ENCODE measurements at places on chromosomes 6 and 20.
A peak's percentile ranks its signal among the peaks of the same experiment; 100 is the strongest.

DNA sequence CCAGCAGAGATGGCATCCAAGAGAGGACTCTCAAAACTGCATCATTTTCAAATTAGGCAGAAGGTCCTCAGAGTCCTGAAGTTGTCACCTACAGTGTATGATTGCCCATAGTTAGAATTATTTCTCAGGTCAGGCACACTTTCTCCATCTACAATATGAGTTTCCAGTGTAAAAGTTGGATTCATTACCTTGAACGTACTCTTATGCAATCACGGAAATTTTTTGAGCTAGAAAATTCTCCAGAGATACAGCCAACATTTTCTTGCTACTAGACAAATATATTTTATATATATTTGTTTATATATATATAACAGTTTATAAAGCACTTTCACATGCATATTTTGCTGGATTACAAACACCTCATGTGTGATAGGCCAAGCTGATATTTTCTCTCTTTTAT is 29.4 kb upstream of the SERPINB1 start:
- no peak for DNase-seq

GRCh38 chr20:53738039-53738944 is 144.7 kb upstream of the ZNF217 start:
- DNase-seq = no peak

DNA sequence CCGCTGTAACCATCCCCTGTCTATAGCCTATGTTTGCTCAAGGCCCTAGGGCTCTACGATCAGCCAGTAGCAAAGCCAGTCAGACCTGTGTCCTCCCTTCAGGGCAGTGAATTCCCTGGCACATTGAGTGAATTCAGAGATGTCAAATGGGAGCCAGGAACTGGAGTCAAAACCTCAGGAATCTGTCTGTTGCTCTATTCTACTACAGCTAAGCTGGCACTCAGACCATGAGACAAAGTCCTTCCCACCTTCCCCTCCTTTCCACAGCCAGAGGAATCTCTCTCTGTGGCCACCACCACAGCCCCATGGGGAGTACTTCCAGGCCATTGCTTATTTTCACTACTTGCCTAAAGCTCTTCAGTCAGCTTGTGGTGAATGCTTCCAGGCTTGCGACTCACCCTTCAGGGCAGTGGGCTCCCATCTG is 82.0 kb downstream of the PKIB start:
- no peak for DNase-seq

DNA sequence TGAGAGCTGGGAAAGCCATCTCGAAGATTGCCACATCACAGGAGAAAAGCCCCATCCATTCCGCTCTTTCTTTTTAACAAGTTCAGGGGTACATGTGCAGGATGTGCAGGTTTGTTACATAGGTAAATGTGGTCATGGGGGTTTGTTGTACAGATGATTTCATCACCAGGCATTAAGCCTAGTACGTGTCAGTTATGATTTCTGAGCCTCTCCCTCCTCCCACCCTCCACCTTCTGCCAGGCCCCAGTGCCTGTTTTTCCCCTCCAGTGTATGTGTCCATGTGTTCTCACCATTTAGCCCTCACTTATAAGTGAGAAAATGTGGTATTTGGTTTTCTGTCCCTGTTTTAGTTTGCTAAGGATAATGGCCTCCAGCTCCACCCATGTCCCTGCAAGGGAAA is 566.5 kb upstream of the AGPAT4 start:
- no peak for DNase-seq

DNA sequence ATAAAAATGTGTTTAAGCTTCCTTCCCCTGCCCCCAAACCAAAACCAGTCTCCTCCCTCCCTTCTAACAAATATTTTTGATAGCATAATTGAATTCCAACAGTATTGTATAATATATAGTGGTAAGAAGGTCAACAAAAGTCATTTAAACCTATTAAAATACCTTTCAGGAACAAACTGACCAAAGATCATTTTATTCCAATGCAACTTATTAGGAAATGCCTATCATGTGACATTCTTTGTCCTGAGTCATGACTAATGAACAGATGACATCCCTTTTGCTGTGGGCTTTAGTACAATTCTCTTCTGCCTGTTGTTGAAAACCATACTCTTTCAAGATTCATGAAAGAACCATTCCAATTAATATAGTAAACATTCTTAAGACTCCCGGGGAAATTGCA is 51.5 kb upstream of the TRAF3IP2 start:
- DNase-seq = no peak

DNA sequence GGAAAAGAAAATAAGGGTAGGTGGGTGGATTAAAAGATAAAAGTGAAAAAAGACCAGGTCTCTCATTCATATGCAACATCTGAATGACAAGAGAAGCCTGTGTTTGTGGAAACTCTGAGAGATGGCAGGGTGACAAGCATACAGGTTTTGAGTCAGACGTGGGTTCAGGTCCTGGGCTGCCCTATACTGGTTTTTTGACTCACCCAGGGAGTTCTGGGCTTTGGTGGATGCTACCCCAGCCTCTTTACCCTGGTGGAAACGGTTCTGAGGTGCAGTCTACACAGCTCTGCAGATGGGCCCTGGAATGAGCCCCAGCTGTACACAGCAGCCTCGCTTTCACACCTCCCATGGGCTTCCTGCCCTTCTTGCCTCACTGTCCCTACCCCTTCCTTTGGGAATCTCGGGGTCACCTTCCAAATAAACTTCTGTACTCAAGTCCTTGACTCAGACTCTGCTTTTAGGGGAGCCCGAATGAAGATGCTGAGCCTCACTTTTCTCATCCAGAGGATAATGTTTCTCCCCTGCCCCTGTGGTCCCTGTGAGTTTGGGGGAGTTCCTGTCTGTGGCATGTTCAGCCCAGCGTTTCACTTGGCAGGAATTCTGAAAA is 77.7 kb upstream of the CLDN20 start:
- DNase-seq = no peak

GRCh38 chr6:12654514-12654913 is 62.1 kb upstream of the PHACTR1 start:
- DNase-seq = no peak

DNA sequence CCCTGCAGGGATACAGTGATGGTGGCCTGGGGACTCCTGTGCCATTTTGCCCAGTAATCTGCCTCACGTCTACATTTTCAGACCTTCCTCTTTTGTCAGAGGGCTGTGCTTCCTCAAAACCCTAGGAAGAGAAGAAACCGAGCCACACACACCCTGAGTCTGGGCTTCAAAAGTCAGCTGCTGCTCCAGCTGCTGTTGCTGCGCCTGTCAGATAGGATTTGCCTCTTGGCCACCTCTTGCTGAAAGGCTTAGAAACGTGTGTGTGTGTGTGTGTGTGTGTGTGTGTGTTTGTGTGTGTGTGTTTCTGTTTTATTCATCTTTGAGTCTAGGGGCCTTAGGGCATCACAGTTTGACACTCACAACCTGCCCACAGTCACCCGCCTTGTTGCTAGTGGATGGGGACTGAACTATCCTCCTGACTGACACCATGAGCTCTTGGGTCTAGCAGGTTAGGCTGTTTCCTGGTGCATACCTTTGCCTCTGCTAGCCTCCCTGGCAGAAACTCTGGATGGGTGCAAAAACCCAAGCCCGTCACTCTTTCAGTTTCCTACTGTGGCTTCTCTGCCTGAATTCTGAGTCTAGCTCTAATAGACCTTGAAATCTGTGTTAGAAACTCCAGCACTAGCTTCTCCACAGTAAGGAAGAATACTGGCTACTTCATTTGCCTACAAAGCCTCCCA is 94.9 kb upstream of the CEP85L start:
- peak; percentile 43 for DNase-seq

DNA sequence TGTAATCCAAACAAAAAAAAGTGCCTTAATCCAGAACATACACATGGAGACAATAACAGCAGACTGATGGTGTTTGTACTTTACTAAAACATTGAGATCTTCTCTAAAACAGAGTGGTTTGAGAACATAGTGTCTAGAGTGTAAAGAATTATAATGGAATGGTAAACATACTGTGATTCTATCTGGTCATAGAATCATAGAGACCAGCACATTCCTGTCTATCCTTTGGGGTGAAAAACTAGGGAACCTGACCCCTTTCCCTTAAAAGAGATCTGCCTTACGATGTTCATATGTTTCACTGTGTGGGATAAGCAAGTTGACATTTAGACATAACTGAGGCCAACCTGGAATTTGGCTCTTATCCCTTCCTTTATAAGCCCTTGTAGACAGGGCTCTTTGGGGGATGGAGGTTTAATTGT is 55.7 kb downstream of the TRMT11 start:
- DNase-seq = no peak

GRCh38 chr6:128500014-128500413 is 20.4 kb downstream of the PTPRK start:
- no peak for DNase-seq

DNA sequence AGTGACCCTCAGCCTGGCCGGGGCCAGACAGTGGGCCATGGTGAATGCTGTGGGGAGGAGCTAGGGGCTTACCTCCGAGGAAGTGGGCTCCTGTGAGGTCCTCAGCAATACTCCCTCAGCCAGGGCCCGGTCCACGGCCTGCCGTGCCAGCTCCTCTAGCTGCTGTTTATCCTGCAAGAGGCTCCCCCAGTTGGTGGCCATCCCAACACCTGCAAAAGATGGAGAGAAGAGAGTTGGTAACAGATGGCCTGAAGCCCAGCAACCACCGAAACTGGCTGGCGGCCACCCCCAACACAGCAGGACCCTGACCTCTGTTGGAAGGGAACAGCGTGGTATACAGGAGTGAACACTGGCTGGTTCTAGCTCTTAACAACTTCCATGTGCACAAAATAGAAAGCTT is 4.0 kb downstream of the GSS start:
- no peak for DNase-seq

DNA sequence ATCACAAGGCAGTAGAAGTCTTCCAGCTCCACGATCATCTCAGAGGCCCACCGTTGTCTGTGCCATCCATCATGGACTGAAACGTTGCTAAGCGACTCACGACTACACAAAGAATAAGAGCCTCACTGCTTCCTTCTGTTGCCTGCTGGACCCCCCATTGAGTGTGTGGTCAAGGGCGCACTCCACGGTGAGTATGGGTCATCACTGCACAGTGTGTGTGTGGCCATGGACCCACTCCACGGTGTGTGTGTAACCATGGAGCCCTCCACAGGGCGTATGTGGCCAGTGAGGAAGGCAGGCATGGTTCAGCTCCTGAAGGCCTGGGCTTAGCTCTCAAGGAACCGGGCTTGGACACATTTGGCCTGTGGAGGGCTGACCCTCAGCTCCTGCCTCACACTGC is 123.4 kb upstream of the AFDN start:
- DNase-seq = no peak

- DNase-seq = no peak
Measured at GRCh38 chr6:88616380-88616779, 347.0 kb downstream of the RNGTT start.

DNA sequence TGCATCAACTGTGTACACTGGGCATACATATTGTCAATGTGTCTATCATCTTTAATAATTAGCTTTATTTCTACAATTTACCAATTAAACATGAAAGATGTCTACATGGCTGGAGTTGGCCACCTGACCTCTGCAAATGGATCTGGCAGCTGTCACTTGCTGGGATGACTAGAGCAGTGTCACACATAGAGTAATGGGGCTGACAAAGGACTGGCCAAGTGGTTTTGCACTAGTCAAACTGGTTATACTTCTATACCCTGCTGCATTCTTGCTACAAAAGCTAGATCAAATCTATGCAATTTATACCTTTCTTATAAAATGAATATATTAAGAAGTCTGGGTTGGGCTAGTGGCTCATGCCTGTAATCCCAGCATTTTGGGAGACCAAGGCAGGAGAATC is 99.3 kb downstream of the SESN1 start:
- DNase-seq = no peak

GRCh38 chr6:65117817-65118409 is 589.1 kb downstream of the EYS start:
- no peak for DNase-seq

- no peak for DNase-seq
Measured at GRCh38 chr6:107056796-107057195, 28.8 kb downstream of the MTRES1 start.

- DNase-seq = no peak
Measured at GRCh38 chr6:140684776-140685550, 1310.5 kb upstream of the CITED2 start.

DNA sequence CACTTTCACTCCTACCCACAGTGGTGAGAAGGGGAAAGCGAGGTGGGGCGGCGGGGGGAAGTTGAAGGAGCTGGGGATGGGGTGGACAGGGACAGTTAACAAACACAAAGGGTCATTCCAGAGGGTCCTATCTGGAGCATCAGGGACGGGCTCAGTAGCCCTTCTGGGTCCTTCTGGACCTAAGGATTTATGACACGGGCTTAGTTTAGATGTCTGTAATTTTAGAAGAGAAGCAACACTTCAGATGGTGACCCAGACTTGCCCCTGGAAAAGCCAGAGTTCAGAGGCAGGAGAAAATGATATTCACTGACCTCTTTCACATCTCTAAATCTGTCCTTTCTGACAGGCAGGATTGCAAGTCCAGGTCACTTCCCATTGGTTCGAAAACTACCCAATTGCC is 36.3 kb downstream of the PDE10A start:
- DNase-seq = no peak

- no peak for DNase-seq
Measured at GRCh38 chr6:90100059-90100665, 196.5 kb downstream of the BACH2 start.

DNA sequence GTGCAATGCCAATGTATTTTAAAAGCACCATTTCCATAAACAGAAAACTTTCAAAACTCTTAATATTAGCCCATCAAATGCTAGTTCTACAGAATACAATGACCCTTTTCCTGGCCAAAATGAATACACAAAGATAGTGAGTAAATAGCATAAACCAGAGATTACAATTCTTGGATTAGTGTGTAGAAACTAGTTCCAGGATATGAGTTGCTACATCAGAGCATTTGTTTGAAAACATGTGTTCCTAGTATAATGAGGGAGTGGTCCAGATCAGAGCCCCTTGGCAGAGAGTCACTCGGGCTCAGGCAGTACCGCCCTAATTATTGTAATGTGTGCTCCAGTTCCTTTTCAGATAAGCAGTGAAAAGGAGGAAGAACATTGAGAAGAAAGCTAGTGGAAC is 63.7 kb upstream of the COL21A1 start:
- no peak for DNase-seq

GRCh38 chr6:69138148-69138547 is 503.1 kb downstream of the ADGRB3 start:
- no peak for DNase-seq

- DNase-seq = no peak
Measured at GRCh38 chr6:107235511-107235910, 120.2 kb upstream of the BEND3 start.

GRCh38 chr20:50464026-50464724 is 46.0 kb upstream of the PTPN1 start:
- peak; percentile 71 for DNase-seq

DNA sequence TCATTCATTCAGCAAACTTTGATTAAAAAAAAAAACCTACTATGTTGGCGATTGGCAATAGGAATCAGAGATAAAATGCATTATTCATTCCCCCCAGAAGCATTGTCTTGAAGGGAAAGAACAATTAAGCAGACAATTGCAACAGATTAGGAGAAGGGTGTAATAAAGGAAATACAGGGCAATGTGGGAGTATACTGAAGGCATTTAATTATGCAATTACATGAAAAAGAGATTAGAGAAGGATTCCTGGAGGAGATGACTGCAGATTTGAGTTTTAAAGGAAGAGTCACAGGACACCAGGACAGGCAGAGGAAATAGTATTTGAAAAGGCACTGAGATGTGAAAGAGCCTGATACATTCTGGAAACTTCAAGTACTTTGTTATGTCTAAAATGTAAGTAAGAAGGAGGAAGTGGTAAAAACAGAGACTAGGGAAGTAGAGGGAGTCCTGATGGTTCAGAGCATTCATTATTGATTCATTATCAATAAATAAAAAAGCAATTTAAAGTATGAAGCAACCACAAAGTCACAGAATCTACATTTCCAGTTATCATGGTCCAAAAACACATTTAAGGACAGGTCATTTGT is 43.7 kb downstream of the THEMIS start:
- DNase-seq = no peak
